Activated T-cell treated with anti-CD3 and anti-CD28 coated beads, Interleukin-2, amount 50 U/mL, for 72 hours (primary cell): ENCODE measurements at places on chromosomes 1 and 21.

GRCh38 chr1:25875154-25875855 lies at the start of gene PAQR7:
Gene PAQR7 (minus strand): TSS chr1:25875708. CDS start chr1:25863839, 11,869 bp downstream.
- DNase-seq: peak; percentile 76

DNA sequence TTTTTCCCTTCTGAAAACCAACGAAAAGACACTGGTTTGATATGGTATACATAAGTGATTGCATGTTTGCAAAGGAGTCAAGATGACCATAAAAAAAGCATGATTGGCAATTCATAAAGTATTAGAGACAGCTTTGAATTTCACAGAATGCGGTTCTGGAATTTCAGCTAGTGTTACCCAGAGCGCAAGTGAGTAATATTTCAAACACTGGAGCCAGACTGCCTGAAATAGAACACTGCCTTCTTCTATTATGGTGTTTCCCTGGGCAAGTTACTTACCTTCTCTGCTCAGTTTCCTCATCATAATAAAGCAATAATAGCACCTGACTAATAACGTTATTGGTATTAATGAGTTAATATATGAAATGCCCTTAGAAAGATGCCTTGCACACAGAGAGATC lies 54.7 kb downstream of the NEGR1 start:
- no peak for DNase-seq

GRCh38 chr1:14320518-14320917 lies 278.0 kb upstream of the KAZN start:
- no peak for DNase-seq

DNA sequence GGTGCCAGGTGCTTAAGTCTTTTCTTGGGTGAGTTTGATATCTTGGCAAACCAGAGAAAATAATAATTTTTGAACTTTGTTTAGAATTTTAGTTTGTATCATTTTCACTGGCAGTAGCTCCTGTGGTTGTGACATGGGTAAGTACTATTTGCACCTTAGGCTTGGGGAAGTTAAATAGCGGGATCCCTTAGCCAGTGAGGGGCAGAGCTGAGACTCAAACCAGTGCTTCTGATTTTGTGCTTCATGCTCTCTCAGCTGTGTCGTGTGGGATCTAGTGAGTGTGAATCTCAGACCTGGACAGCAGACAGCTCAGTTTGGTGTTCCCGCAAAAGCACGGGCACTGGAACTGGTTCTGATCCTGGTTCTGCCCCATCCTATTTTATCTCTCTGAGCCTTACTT lies 9.6 kb downstream of the PRCC start:
- no peak for DNase-seq

DNA sequence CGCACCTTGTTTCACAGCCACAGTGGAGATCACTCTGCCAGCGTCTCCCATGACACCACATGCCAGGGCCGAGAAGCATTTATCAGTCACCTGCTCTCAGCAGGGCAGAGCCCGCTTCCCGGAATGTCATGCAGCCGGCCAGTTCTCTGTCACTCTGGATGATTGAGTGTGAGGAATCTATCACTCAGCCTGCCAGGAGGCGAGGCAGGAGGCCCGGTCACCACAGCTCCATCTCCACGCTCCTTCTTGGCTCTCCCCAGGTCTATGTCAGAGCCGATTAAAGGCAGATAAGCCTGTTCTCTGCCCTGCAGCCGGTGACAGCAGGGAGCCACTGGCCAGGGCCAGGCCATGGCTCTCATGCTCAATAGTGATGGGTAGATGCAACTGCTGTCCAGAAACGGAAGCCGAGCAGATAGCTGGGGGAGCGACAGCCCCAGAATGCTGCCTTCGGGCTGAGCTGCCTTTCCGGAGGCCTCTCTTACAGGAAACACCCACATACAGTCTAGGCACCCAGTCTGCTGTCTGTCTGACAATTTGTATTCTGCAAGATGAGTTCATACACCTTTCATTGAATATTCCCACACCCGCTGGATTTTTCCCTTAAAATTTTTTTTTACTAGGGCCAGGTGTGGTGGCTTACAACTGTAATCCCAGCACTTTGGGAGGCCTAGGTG lies 64.1 kb downstream of the ACTL8 start:
- DNase-seq: no peak

DNA sequence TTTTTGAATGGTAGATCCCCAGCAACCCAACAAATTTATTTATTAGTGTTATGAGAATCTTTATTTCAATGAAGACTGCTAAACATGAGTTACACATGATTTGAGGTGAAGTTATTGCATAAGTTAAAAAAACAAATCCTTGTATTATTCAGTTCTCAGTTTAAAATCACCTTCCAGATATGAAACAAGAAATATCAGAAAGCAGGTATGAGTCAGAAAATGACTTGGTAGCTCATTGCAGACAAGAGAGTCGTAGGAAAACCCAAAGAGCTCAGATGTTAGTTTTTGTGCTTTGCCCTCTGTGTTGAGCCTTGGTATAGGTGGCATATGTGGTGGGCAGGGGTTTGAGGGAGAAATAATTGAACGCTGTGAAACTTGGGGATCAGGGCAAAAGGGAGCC lies 339.4 kb downstream of the BRINP3 start:
- DNase-seq: no peak

DNA sequence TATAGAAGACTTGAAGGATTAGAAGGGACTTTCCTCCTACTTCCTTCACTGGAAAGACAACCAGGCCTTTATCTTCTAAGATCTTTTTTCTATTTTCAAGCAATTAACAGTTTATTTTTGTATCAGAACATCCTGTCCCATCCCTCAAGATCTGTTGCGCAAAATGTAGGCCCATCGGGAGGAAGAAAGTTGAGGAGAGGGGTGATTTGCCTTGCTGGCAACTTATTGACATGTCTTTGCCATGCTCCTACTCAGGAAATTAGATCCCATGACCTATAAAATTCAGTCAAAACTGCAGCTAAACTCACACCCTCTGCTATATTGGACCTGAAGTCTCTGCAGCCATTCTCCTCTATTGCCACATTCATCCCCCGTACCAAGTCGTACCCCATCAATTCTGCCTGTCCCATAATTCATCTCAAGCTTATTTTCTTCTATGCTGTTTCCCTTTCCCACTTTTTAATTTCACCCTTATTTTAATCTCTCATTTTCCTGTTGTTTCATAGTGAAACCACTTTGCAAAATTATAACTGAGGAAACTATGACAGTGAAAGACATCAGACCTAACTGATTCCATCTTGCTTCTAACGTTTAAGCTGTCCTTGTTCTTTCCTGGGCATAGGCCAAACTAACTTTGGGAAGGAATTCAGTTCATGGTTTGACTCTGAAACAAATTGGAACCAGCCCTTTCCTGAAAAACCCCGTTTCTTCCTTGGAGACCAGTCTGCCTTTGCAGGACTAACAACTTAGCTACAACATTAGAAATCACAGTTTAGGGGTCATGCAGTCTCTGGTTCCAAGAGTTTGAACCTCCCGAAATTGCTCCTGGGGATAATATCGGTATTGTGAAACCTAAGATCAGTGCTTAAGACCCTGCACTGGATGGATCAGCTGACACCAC lies 195.7 kb upstream of the PTBP2 start:
- DNase-seq: no peak

DNA sequence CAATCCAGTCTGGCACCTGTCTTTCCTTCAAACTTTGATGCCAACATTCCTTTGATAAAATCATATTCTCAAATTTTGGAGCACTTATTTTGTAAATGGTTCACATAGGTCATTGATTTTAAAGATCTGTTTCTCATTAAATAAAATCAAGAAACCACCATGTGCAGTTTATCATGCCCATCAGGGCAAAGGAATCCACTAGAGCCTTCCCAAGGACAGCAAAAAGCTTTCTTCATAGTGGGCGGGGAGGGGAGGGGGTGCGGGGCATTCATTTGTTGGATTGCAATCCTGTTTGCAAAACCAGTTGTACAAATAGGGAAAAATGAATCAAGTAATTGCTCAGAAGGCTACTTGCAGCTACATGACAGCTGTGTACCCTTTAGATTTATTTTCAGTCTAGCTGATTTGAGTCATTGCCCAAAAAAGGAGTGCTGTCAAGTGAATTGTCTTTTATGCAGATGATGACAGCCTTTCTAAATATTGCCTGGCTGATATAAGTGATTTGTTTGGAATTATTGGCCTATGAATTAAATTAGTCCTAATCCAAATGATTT lies 23.0 kb downstream of the LRRC8B start:
- DNase-seq: no peak

GRCh38 chr1:234373064-234373958 lies at the start of gene COA6:
Gene COA6 (plus strand): TSS chr1:234373456. CDS start chr1:234373467, 11 bp downstream.
- DNase-seq: peak; percentile 91

DNA sequence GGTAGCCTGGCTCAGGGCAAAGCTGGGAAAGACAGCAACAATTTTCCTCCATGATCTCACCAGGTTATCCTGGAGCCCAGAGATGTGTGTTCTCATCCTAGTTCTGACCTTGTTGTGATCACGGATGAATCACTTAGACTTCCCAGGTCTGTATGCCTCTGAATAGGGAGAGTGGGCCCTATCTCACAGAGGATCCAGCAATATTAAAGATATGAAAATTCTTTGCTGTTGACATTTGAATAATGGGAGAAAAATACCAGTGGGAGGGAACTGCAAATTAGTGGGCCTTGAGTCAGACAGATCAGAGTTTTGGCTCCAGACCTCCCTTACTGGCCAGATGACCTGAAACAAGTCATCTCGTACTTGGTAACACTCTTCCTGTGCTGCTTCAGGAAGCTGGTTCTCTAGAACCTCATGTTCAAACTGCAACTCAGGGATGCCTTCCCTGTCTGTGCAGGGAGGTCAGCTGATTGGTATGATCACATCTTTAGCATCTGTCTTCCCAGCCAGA lies 32.8 kb upstream of the RNF19B start:
- DNase-seq: no peak

DNA sequence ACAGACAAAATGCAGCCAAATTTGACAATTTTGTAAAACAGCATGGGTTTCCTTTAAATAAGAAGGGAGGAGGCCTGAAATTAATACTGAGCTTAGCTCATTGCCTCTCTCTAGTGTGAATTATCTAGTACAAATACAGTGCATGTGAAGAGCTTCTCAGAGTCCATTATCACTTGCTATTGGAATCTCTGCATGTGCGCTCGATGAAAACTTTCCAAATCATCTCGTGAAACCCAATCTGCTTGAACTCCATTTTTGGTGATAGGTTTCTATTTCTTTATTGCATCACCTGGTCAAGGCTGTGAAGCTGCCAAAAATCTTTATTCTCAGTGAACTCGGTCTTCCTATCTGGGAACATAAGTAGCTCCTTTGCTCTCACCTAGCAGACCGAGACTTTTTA lies 49.5 kb upstream of the LYPLAL1 start:
- no peak for DNase-seq

DNA sequence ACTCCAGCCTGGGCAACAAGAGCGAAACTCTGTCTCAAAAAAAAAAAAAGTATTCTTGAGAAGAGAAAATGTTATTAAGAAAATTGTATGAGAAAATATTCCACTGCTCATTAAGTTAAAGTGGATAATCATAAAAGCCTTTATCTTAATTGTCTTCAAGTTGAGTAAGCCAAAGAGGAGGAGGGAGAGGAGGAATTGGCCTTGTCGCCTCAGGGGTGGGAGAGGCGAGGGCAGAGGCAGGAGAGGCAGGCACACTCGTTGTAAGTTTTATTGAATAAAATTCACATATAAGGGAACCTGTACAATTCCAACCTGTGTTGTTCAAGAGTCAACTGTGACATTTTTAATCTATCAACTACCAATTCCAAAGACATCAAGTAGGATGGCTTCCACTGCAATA lies 820.3 kb downstream of the USP25 start:
- no peak for DNase-seq

DNA sequence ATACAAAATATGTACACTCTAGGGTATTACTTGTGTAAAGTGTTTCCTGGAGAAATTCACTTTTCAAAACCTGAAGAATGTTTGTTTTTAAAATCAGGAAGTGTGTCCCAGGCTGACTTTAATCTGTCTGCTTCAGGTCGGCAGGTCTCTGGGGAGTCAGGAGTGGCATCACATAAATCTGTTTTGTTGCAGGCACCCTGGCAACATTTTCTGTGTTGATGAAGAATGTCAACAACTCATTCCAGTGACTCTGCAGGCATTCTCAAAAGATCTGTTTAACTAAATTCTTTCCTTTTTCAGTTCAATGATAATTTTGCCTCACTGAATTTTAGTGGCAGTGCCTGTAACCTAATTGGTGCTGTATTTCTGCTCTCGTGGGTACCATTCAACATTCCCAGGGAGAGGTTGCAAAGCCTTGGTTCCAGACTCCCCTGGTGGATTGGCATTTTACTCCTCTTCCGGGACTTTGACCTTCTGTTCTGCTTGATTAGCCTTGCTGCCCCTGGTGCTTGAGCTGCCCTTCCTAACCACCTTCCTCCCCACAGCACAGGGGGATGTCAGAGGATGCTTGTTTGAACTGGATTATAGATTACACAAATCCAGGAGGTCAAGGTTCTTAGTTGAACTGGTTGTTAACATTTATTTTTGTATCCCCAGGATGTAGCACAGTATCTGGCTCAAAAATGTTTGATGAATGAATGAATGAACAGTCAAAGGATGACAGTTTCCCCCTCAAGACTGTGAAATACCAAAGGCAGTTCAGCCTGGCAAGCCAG lies 55.4 kb upstream of the LPGAT1 start:
- no peak for DNase-seq

- DNase-seq: no peak
Measured at GRCh38 chr1:76084029-76084627, 9.6 kb downstream of the ST6GALNAC3 start.

DNA sequence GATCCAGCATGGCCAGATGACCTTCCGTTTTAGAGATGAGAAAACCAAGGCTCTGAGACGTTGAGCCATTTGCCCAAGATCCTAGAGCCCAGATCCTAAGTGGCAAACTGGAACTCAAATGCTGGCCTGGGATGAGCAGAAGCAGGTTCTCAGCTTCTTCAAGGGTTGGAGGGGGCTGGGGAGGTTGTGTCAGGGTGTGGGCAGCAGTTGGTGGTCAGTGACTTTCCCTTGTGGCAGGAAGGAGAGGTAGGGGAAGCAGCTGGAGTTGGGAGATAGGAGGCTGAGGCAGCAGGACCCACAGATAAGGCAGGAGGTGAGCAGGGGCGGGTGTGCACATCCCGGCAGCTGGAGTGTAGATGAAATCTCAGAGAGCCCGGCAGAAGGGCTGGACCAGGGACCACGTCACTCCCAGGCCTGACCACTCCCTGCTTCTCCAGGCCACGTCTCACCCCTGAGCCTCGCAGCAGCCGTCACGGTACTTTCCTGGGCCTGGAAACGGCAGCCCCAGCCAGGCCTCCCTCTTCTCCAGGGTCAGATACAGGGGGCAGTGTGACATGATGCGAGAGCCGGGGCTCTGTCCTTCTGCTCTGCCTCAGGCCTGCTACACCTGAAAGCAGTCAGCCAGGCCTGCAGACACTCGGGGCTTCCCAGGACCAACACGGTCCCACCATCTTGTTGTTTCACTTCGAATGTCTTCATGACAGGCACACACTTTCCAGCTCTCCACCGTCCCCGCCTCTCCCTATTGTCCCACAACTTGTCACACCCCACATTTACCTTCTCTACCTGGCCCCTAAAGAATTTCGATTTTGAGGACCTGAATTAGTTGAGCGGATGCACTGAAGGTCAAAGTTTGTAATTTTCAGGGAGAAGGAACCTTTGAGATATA lies 11.5 kb upstream of the LAPTM5 start:
- DNase-seq: no peak
